CD8-positive, alpha-beta memory T cell (primary cell): ENCODE measurements at places on chromosomes 1 and 21. TPM values are rescaled to one million over a fixed set of nuclear protein-coding genes. Genes with fewer than 3 reads are reported as not detected.

DNA sequence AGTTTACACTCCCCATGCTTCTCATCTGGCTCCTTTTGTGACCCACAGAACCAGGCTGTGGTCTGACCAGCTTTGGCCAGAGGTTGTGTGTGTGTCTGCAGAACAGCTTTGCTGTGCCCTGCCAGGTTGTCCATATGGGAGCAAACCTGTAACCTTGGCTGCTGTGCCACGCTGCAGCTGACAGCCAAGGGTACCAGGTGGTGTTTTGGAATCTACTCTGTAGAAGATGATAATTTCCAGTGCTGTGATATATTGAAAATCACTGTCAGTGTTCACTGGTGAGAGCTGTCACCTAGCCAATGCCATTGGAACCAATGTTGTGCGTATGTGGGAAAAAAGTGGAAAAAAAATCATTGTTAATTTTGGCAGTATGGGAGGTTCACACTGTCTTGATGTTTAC, 18.2 kb downstream of the CENPF start:
- no peaks in the 10 kb centered on the region for H3K27me3 ChIP-seq
- no peaks in the 10 kb centered on the region for H3K36me3 ChIP-seq
- no peak overlapping the region for H3K27ac ChIP-seq
- no peak overlapping the region for H3K4me3 ChIP-seq

DNA sequence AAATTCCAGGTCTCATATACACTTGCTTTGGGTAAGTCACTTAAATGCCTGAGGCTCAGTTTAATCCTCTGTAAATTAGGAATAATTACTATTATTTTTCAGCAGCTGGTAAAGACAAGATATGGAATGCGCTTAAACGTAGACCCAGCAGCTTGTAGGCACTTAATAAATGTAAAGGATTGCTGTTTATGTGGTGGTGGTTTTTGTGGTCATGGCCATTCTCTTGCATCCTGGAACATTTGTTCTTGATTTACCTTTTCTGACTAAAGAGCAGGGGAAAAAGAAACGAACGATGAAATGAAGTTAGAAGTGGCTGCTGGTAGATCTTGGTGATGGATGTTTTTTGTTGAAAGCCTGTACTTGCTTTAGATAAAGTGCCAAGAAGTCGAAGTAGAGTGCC, 195.0 kb upstream of the FOXD3 start:
- no peaks in the 10 kb centered on the region for H3K27me3 ChIP-seq
- H3K4me1 ChIP-seq = no peaks in the 10 kb centered on the region
- no peak overlapping the region for H3K4me3 ChIP-seq
- no peak for DNase-seq

PSRC1 gene
- total RNA-seq = 5.8 TPM

DNA sequence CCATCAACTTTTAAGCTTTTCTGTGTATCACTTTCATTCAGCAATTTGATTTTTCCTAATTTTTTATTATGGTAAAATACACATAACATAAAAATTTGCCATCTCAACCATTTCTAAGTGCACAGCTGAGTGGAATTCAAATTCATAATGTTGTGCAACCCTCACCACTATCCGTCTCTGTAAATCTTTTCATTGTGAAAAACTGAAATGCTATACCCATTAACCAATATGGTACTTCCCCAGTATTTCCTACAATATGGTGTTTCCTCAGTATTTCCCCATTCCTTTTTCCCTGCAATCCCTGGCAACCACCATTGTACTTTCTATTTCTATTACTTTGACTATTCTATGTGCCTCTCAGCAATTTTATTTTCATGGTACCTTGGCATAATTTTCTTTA, 6.8 kb downstream of the STPG1 start:
- H3K4me1 ChIP-seq = no peaks in the 10 kb centered on the region
- H3K36me3 ChIP-seq = peaks cover 3% of the 10 kb centered on the region
- no peak overlapping the region for H3K27ac ChIP-seq
- no peaks in the 10 kb centered on the region for H3K27me3 ChIP-seq
- DNase-seq = no peak

DSCAM gene
- total RNA-seq = not detected
